GM03348 (cell line): ENCODE measurements at places on chromosomes 7 and 10.
A peak's percentile ranks its signal among the peaks of the same experiment; 100 is the strongest.

- no peak for DNase-seq
These were observed 702.5 kb upstream of the LRRN3 start for GRCh38 chr7:110388457-110388856.

GRCh38 chr7:47576031-47576865, 5.7 kb downstream of the TNS3 start:
- peak; percentile 54 for DNase-seq

DNA sequence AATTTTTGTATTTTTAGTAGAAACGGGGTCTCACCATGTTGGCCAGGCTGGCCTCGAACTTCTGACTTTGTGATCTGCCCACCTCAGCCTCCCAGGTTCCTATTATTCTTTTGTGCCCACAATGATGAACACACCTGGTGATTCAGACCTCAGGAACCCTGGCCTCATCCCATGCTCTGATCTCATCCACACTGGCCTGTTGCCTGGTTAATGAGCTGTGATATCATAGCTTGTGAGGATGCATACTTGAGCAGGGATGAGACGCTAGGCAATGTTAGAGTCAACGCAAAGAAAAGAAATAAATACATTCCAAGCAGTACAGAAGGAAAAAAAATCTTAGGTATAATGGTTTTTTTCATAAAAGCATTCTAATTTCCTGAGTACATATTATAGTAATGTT, 82.4 kb upstream of the RNF32 start:
- DNase-seq = peak; percentile 17

DNA sequence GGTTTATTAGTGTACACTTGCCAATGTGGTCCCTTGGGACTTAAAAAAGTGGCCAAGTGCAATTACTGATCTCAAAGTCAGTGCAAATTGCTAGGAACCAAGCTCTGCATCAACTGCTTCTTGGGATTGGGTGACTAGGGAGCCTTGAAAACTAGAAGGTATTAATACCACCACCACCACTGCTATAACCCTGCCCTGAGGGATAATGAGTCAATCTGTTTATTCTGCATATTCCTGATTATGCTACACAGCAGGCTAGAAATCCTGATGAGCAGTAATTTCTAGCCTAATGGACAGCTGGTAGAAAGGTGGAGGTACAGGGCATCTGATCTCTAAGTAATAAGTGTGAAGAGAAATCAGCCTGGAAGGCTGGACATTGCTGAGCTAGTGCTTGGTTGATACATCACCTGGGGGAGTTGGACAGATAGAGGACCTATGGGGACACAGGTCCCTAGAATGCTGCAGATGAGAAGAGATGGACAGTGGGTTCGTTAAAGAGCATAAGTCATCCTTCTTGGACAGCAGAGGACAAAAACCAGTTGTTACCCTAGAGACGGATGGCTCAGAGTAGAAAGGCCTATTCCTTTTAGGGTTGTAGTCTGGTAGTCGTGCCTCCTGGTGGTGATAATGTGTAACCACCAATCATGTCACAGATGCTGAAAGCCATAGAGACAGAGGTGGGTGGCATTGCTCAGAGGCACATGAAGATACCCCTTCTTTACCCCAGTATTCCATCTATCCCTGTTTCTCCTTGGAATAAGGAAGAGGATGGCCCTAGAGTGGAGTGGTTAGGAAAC, 554.8 kb downstream of the SORCS1 start:
- DNase-seq = peak; percentile 7

GRCh38 chr7:73717025-73717807, 2.3 kb downstream of the STX1A start:
- DNase-seq = peak; percentile 47
